ENCODE measurements at places on chromosomes 3 and 15. TPM values are rescaled to one million over a fixed set of nuclear protein-coding genes. Genes with fewer than 3 reads are reported as not detected.

The BCL6 gene
- 7.6 TPM for total RNA-seq

The LRTM1 gene
- not detected for total RNA-seq

The ITPKA gene
- total RNA-seq: 4.2 TPM

The TRH gene
- total RNA-seq: 0.49 TPM

The TBCCD1 gene
- total RNA-seq: 19.5 TPM

DNA sequence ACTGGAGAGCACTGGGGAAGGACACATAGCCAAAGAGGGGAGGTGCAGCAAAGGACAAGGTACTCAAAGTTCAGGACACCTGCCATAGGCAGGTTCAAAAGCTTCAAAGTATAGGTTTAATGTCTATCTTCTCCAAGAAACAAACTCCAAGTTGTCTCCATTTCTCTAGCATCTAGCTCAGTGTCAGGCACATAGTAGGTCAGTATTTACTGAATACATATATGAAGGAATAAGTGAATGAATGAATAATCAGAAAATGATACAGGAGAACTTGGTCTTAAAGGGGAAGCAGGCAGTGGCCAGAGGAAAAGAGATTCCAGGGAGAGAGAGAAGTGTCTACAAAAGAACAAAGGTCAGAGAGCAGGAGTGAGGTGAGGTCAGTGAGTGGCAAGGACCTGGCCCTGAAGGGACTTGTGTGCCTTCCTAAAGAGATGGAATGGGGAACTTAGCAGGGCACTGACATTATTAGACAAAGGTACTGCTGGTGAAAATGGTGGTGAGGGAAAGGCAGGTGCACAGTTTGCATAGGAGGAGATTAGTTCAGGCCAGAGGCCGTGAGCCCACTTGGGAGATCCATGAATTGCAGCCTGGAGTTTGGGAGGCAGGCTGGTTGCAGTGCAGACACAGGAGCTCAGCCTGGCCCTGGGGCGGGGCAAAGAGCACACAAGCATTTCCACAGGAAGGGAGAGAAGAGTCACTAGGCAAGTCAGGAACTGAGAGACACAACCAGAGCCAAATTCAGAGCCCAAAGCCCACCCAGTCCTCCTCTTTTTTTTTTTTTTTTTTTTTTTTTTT, 21.4 kb downstream of the TBC1D2B start:
- DNase-seq: peak; percentile 18

DNA sequence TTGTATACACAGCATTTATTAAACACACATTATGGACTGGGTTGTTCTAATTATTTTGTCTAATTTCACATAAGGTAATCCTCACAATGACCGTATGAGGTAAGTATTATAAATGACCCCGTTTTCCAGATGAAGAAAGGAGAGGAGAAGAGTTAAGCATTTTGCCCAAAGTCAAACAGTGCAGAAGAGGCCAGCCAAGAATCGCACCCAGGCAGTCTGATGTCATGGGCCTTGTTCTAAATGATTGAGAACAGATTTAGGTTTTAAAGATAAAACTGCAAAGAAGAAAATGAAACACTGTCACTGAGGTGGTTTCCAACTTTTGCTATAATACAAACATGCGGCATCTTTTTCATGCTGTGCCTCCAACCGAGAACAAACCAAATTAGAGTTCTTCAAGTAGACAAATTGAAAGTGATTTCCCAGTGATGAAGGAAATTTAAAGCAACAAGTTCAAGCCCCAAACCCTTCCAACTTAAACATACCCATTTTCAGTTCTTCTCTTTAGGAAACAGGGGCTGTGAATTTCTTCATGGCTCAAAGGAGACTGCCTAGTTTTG, 155.3 kb downstream of the THRB start:
- no peak for DNase-seq

GRCh38 chr3:55405436-55405835, 81.7 kb downstream of the WNT5A start:
- peak; percentile 56 for DNase-seq

GRCh38 chr3:107524326-107524840, 1.6 kb downstream of the BBX start:
- no peak for DNase-seq

GRCh38 chr3:190620886-190621608, 107.2 kb downstream of the IL1RAP start:
- no peak for DNase-seq

DNA sequence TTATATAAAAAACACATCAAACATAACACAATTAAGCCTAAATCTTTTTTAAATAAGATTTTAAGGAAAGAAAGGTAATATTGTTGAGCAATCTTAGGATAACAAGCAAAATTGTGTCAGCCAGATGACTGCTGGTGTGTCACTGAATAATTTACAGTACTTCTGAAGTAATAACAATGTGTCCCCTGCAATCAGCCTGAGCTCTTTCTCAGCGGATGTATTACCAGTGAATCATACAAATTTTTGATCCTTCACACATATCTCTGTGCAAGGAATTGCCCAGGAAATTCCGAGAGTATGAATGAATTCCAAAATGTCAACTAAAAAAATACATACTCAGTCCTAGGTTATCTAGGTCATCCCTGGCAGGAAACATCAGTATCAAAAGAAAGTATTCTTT, 76.6 kb upstream of the PTX3 start:
- no peak for DNase-seq

DNA sequence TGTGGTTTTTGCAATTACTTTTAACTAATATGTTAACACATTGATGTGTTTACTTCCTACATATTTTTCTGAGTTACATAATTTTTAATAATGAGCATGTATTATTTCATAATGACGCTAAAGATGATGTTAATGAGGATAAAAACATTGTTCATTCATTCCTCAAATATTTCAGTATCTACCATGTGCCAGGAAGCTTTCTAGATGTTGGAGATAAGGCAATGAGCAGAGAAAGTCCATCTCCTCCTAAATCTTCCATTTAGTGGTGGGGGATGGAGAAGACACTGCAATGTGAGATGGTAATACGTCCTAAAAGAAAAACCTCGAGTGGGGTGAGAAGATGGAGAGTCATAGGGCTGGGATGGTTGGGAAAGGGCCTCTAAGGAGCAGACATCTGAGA, 132.7 kb downstream of the MYLK start:
- no peak for DNase-seq

DNA sequence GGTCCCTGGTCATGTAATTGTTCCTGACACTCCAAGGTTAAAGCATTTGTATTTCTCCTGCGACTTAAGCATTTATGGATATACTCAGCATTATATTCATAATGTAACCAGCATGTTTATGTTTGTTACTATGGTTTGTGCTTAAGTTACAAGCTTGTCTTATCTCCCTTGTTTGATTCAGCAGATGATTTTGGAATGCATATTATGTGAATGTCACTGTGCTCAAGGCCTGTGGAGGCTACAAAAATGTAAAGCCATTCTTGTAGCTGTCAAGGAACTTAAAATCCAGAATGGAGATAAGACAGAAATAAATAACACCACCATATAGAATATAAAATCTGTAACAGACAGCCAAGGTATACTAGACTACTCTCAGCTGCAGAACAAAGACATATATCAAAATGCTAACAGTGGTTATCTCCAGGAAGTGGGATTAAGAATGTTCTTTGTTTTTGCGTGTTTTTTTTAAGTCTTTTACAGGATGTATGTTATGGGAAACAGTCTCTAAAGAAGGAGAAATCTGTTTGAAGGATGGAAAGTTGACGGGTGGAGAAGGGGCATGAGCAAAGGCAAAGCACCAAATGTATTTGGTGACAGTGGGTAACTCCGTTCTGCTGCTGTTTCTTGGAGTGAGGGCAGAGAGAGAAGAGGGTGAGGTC, 61.4 kb downstream of the IGF2BP2 start:
- no peak for DNase-seq

GRCh38 chr3:72768481-72768880, 79.8 kb downstream of the SHQ1 start:
- DNase-seq: no peak

GRCh38 chr3:156431334-156432124, 123.4 kb downstream of the SSR3 start:
- no peak for DNase-seq
